H9 (cell line): ENCODE measurements at places on chromosomes 4 and X.

- DNase-seq: no peak
Observed at GRCh38 chr4:8463811-8464210, 23.2 kb downstream of the TRMT44 start.

- DNase-seq: no peak
Observed at GRCh38 chrX:2583194-2584162, 82.7 kb upstream of the DHRSX start.

GRCh38 chr4:186445040-186445439 lies 110.3 kb downstream of the MTNR1A start:
- no peak for DNase-seq

GRCh38 chr4:1052231-1052671 lies 40.8 kb downstream of the FGFRL1 start:
- peak; percentile 21 for DNase-seq

DNA sequence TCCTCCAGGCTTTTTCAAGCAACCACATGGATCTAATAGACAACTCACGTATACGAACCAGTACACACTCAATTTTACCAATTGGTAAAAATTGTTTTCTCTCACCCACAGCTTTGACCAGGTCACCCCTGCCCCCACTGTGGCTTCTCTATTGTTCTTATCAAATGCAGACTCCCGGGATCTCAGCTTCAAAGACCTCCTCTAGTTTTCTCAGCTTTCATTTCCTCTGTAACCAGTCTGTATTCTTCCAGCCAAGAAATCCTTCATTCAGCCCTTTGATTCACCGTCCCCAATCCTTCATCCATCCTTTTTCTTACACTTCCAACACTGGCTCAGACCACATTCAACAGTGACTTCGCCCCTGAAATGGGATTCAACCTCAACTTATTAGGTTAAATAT lies 120.7 kb downstream of the CORIN start:
- DNase-seq: no peak

- DNase-seq: no peak
Observed at GRCh38 chr4:37197899-37198298, 46.6 kb upstream of the NWD2 start.

DNA sequence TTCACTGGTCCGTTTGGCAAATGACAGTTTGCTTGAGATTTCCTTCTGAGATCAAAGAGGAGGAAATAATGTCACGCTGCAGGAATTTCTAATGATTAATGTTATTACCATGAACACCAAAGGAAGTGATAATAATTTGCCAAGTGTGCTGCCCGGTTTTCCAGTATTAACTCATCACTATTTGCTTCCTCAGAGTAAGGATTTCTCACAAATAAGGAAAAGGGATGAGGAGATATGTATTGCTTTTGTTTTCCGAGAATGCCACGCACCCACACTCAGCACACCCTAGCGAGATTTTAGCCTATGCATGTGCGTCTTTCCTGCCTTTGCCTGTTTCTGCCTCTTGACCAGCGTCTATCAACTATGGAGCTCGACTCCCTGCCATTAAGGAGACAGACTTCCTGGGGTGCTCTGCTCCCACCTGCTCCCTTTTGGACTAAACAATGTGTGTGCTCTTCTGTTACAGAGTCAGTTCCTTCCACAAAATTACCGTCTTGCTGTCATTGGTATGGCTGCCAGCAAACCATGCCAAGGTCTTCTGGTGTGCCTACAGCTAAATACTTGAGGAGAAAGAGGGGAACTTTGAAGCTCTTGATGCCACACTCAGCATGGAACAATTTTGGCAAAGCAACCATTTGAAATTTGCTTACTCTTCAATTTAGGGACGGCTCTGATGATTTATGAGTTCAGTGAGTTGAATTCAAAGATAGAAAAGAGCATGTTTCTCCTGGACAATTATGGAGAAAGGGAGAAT lies 393.1 kb upstream of the ZFP42 start:
- no peak for DNase-seq

DNA sequence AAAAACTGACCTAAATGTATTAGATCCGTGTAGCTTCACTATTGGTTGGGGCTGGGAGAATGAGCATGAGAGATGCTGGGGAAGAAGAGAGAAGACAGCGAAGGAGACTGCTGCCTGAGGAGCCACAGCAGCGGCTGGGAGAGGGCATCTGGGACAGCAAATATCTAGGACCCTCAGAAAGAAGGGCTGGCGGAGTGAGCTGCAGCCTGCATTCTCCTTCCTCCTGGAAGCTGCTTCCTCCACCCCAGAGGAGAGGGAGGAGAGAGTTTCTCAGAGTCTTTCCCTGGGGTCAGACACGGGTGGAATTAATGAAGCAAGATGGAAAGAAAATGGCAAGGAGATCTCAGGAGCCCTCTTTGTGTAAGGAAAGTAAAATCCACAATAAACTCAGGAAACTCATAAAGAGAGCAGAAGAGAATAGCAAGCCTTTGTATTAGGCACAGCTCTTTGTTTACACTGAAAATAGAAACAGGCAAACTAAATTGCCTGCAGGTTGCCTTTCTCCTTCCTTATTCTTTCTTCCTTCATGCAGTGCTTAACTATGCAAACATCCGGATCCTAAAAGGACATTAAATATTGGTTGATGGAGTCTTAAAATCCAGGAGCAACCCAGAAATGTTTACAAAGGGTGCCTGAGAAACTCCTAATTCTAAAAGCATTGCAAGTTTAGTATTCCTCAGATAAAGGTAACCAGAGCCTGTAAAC lies 130.3 kb upstream of the GALNT7 start:
- no peak for DNase-seq

GRCh38 chr4:141388481-141388880 lies 167.8 kb downstream of the ZNF330 start:
- no peak for DNase-seq

GRCh38 chr4:90145319-90145718 lies 18.1 kb downstream of the CCSER1 start:
- DNase-seq: no peak

DNA sequence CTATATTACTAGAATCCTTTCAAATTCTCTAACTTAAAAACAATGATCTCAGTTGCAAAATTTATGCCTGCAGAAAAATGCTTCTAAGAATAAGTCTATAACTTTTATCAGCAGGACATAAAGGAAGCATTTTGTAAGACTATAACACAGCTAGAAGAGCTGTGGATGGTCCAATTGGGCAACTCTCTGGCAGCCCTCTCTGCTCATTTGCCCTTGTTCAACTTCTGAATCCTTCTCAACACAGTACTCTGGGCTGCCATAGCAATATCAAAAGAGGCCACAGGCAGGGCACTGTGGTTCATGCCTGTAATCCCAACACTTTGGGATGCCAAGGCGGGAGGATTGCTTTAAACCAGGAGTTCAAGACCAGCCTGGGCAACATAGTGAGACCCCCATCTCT lies 88.5 kb downstream of the MID1 start:
- DNase-seq: no peak

GRCh38 chrX:153411255-153411987 lies at the start of gene ZFP92:
TSS of gene ZFP92 (plus strand) at chrX:153411472. CDS start at chrX:153418323, 6,851 bp downstream.
- DNase-seq: no peak

GRCh38 chr4:185958094-185958747 lies 110.7 kb upstream of the TLR3 start:
- DNase-seq: no peak

- DNase-seq: no peak
Observed at GRCh38 chr4:150082241-150082640, 4.0 kb downstream of the DCLK2 start.

DNA sequence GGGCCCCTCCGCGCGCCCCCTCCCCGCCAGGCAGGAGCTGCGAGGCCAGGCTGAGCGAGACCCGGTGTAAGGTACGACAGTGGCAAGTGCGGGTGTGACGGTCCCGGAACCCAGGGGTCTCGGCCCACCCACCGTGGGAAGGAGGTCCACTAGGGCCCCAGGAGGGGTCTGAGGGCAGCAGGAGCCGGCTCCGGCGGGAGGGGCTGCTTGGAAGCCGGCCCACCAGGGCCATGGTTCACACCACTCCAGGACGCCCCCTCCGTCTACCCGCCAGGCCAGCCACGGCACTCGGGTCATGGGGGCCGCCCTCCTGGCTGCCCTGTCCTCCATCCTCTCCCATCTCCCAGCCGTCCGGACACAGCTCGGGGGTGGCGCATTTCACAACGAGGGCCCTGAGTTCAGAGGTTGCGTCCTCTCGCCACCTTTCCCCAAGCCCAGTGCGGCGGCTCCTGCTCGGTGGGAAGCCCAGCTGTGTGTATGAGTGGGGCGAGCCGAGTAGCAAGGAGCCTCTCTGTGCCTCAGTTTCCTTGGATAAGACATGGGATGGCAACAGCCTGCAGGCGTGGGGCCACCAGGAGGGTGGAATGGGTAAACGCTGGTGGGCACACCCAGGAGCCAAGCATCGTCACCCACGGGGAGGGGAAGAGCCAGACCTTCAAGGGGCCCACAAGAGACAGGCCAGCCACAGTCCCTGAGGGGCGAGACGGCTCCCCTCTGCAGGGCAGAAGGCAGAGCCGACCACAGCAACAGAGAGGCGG lies 81.3 kb downstream of the FAM53A start:
- no peak for DNase-seq

GRCh38 chr4:16023776-16024408 lies 59.9 kb downstream of the PROM1 start:
- DNase-seq: no peak

DNA sequence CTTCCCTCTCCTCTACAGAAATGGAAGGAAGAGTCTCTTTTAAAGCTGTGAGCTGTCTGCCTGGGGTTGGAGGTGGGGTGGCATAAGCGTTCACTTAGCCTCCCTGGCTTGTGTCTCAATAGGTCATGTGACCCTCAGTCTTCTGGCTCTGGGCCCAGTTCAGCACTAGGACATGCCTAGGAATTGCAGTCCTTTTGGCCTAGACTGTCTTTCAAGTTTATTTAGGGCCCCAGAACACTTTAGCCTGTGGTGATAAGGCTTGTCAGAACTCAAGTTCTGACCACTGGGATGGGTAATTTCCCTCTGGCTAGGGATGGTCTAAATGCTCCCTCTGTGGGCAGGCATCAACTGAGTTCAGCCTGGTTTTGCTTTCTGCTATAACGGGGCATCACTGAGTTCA lies 34.3 kb upstream of the ARMCX4 start:
- no peak for DNase-seq

DNA sequence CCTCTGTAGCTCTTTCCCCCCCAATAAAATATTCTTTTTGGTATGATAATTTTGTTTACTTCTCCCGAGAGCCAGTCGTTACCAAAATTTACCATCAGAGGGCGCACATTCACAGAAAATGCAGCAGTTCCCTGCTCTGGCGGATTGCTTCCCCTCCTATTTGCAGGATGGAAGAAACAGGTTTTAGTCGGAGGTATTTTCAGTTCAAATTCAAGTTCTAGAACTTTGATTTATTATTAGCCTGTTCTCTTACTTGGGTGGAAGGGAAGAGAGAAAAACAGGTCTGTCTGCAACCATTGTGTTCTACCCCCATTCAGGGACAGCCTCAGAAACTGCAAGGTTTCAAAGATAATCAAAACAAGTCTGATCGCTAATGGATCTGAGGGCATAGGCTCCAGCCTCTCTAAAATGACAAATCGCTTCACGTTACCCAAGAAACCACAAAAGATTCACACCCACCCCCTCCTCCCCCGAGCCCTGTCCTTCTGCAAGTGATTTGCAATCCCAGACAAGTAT lies 263.8 kb upstream of the RPS6KA3 start:
- DNase-seq: peak; percentile 48

DNA sequence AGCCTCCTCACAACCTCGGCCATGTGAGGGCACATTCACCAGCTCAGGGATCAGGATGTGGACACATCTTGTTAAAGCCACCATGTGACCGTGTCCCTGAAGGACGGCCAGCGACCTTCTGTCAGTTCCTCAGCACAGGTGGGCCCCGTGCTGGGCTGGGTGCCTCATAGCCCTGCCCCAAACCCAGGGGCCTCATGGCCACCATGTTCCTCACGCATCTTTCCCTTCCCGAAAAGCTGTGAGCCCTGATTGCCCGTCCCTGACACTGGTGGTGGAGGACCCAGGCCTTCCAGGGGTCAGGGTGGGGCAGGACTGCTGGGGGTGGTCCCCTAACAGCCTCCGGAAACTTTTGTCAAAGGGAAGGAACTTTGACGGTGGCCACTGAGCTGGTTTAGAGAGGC lies 60.1 kb upstream of the ADRA2C start:
- DNase-seq: no peak
